Right cardiac atrium (tissue), 5 donors: ENCODE measurements at places on chromosomes 11 and 22. TPM values are rescaled to one million over a fixed set of nuclear protein-coding genes. Genes with fewer than 3 reads are reported as not detected.

VSIG10L2 gene
- polyA plus RNA-seq: 0.29 TPM

ANGPTL5 gene
- 2.7 TPM for polyA plus RNA-seq

USH1C gene
- polyA plus RNA-seq: 0.16 TPM

UBXN1 gene
- polyA plus RNA-seq: 101 TPM

ZNF70 gene
- polyA plus RNA-seq: 1.9 TPM

CCDC89 gene
- polyA plus RNA-seq: 0.52 TPM

CD82 gene
- 23.8 TPM for polyA plus RNA-seq

APOL6 gene
- polyA plus RNA-seq: 4.2 TPM

GNB1L gene
- polyA plus RNA-seq: 2.1 TPM

A4GALT gene
- polyA plus RNA-seq: 66.3 TPM

CSNK2A3 gene
- polyA plus RNA-seq: 0.43 TPM

KCNJ11 gene
- polyA plus RNA-seq: 18.6 TPM

UCP3 gene
- 2.0 TPM for polyA plus RNA-seq

NLRP6 gene
- polyA plus RNA-seq: 0.02 TPM

SLC29A2 gene
- polyA plus RNA-seq: 24.3 TPM

C22orf31 gene
- polyA plus RNA-seq: 0.14 TPM

RIBC2 gene
- polyA plus RNA-seq: 0.16 TPM

OR52I2 gene
- polyA plus RNA-seq: not detected

RELA gene
- 30.6 TPM for polyA plus RNA-seq

TPBGL gene
- polyA plus RNA-seq: 0.05 TPM

TMPRSS6 gene
- polyA plus RNA-seq: not detected

CABP4 gene
- polyA plus RNA-seq: 0.81 TPM

OTOG gene
- polyA plus RNA-seq: not detected

DEFB108B gene
- not detected for polyA plus RNA-seq

PIH1D2 gene
- polyA plus RNA-seq: 1.8 TPM

HTR3B gene
- polyA plus RNA-seq: not detected

IFTAP gene
- 89.2 TPM for polyA plus RNA-seq

ATP5MG gene
- 666 TPM for polyA plus RNA-seq

YPEL4 gene
- 1.5 TPM for polyA plus RNA-seq

OR4A16 gene
- polyA plus RNA-seq: not detected

GAB4 gene
- polyA plus RNA-seq: not detected

OR10AG1 gene
- not detected for polyA plus RNA-seq

BIK gene
- polyA plus RNA-seq: 0.52 TPM

CARD16 gene
- polyA plus RNA-seq: 16.3 TPM

GAB2 gene
- 7.5 TPM for polyA plus RNA-seq

ELMOD1 gene
- 5.7 TPM for polyA plus RNA-seq

TMPRSS4 gene
- not detected for polyA plus RNA-seq

NCF4 gene
- 3.6 TPM for polyA plus RNA-seq

PPP2R5B gene
- polyA plus RNA-seq: 28.9 TPM

OR5T1 gene
- not detected for polyA plus RNA-seq

TRIM21 gene
- 8.3 TPM for polyA plus RNA-seq

CALCA gene
- 0.20 TPM for polyA plus RNA-seq
